Activated T-helper 1 cell treated with anti-CD3 and anti-CD28 coated beads, Interleukin-12 subunit alpha, Interleukin-12 subunit beta, Interleukin-2, Interleukin-4 antibody, amounts not matched to agents 30 ng/mL and 10 ng/mL and 1 ng/mL, durations not matched to agents 14 hours and 24 hours and 36 hours (primary cell): ENCODE measurements at places on chromosomes 7 and 10. TPM values are rescaled to one million over a fixed set of nuclear protein-coding genes. Genes with fewer than 3 reads are reported as not detected.

GRCh38 chr10:3294919-3295581 is 122.5 kb upstream of the PITRM1 start:
- no peak for DNase-seq

- DNase-seq: no peak
Observed at GRCh38 chr10:24174014-24174413, 34.9 kb upstream of the KIAA1217 start.

DNA sequence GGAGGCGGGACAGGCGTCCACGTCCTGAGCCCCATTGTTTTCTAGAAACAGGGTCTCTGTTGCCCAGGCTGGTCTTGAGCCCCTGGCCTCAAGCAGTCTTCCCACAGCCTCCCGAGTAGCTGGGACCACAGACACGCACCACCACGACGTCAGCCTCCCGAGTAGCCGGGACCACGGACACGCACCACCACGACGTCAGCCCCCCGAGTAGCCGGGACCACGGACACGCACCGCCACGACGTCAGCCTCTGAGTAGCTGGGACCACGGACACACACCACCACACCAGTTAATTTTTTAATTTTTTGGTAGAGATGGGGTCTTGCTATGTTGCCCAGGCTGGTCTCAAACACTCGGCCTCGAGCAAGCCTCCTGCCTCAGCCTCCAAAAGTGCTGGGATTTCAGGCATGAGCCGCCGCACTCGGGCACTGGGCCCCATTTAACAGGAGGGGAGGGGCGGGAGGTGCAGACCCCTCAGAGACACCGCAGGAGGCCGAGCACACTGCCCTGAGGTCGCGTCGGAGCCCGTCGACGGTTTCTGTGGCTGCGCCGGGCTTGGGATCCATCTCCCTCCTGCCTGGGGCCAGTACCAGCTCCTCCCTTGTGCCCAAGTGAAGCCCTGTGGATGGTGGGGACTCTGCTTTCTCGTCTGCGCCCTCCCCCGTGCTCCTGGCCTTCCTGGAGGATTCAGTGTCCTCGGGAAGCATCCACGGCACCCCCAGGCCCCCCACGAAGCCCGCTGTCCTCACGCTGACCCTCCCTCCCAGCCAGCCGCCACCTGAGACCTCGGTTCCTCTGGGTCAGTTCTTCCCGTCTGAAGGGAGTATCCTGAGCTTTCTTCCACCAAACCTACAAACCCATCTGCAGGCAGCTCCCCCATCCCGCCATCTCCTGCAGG is 13.0 kb downstream of the FAM20C start:
- DNase-seq: no peak

GRCh38 chr10:103013416-103013815 is 95.3 kb downstream of the CNNM2 start:
- no peak for DNase-seq

Gene SCIN
- total RNA-seq: not detected in 2 replicates

DNA sequence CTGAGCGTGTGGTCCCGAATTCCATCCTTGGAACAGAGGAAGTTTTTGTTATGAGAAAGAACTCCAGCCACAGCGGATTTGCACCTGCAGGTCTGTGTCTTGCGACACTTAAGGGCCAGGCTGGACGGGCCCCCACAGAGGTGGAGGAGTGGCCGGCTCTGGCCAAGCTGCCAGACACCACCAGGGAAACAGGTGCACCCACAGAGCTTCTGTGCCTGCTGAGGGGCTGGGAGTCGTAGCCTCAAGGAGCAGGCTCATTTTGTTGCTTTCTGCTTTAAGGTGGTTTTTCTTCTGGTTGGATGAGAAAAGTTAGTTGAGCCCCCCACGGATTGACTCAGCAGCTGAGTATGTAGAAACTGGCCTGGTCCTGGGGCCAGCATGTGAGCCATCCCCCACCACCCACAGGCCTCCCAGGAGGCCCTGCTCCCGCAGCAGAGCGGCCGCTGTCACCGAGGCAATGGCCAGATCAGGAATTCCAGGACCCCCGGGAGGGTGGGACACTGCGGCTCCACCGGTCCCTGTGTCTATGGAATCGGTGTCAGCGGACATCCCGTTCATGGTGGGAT is 41.9 kb downstream of the NKX6-2 start:
- DNase-seq: no peak

Gene SLC26A4
- 7.2 and 7.9 TPM in 2 replicates for total RNA-seq

DNA sequence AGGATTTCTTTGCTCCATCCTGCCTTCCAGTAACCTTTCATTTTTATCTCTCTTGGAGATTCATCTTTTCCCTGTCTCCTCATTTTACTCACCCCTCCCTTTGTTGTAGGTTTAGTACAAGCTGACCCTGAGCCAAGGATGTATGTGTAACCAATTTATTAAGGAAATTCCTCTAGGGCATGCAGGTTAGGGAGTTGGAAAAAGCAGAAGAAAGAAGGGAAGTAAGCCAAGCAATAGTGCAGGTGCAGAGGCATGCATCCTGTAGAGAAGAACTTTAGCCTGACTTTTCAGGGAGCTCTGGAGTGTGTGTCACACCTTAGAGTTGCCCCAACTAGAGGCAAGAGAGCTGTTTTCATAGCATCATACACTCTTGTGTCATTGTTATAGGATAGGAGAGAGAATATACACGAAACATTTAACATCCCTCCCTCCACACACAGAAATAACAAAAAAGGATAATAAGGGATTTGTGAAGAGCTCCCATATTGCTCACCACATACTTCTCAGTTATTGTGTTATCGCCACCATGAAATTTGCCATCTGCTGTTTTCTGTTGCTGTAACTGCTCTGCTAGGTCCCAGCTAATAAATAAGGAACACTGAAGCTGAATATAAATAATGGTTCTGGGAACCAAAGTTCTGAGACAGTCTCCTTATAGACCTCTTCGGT is 21.8 kb upstream of the SEMA3C start:
- DNase-seq: no peak

Gene NYAP1
- total RNA-seq: 0.23 and 0.37 TPM in 2 replicates

DNA sequence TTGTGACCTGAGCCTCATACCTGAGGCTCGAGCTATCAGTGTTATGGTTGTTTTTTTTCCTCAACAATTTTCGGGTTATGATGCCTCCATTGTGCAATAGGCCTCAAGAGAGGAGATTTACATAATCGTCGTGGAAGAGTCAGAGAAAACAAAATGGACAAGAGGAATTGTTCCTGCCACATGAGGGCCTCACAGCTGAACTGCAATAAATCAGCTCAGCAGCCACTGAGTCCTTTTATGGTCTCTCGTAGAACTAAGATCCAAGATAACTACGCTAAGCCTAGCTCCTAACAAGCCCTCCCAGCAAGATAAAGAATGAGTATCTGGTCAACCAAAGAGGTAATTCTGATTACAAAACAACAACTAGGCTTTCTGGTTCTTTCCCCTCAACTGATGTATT is 336.8 kb downstream of the WDR11 start:
- DNase-seq: no peak

GRCh38 chr10:12790270-12790669 is 211.2 kb downstream of the CCDC3 start:
- no peak for DNase-seq

GRCh38 chr10:32332299-32332750 is 14.6 kb downstream of the EPC1 start:
- peak; percentile 71 for DNase-seq

Gene CSGALNACT2
- total RNA-seq: 30.3 and 32.0 TPM in 2 replicates

- no peak for DNase-seq
Observed at GRCh38 chr7:132317701-132318351, 258.4 kb downstream of the PLXNA4 start.

GRCh38 chr7:98278408-98278807 is 3.1 kb upstream of the BRI3 start:
- DNase-seq: no peak

DNA sequence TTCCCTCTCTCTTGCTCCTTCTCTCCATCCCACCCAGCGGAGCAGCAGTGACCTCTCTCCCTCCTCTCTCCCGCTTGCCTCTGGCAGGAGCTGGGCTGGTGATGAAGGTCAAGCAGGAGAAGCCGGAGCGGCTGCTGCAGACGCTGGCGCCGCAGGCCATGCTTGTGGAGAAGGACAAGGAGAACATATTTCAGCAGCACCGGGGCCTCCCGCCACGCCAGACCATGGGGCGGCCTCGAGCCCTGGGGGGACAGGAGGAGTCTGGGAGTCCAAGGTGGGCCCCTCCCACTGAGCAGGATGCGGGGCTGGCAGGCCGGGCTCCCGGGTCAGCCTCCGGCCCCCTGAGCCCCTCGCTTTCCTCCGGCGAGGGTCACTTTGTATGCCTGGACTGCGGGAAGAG is 17.3 kb downstream of the ZNF775 start:
- DNase-seq: no peak

DNA sequence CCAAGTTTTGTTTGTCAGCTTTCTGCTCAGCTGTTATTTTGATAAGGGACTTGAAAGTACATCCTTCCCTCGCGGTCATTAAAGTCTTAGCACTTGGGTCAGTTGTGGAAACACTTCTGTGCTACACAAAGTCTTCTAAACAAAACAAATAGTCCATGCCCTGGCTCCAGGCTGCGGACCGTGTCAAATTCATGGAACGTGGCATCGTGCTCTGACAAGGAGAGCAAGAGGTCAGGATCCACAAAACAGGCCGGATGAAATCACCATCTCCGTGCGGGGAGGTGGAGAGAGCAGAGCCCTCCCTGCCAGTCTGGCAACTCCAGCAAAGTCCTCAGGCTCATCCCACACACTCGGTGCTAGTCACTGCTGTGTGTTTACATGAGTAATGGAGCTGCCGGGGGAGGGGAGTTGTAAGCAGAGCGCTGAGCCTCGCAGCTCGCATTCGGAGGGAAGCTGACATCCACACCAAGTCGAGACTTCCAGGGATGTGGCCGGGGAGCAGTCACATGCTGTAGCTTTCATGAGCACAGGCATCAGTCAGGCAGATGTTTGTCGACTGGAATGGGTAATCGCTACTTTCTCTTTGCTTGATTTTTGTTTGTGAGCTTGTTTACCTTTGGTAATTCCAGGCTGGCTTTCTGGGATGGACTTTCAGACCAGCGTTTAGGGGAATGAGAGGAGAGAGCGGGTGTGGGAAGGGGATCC is 147.6 kb downstream of the ARID5B start:
- peak; percentile 59 for DNase-seq

GRCh38 chr10:102555781-102556328 is 52.1 kb downstream of the SUFU start:
- no peak for DNase-seq

DNA sequence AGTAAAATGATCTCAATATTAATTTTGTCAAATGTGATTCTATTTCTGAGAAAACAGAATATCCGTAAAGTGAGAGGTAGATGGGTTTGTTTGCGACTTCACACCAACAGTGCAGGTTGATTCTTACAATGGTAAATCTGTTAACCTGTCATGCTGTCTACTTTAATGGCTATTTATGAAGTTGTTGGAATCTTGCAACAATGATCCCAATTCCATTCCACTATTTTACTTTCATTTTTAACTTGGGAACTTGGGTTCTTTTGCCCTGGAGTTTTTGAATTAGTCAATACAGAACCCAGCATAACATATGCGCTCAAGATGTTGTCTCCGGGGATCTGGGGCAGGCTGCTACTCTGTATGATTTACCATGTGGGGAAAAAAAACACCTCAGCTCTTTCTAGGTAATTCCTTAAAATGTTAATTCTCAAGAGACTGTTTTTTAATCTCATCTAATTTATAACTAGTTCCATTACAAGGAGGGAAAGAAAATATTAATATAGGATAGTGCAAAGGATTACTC is 1.2 kb downstream of the LGI1 start:
- DNase-seq: no peak
